G401 (cell line): ENCODE measurements at places on chromosomes 13 and 19.
A peak's percentile ranks its signal among the peaks of the same experiment; 100 is the strongest.

GRCh38 chr19:49746206-49746958 lies 16.7 kb downstream of the TSKS start:
- peak; percentile 67 for DNase-seq

GRCh38 chr19:34145741-34146202 lies 26.5 kb upstream of the LSM14A start:
- peak; percentile 78 for DNase-seq

GRCh38 chr19:40609561-40610395 lies 8.6 kb downstream of the LTBP4 start:
- DNase-seq, result peak; percentile 12

- DNase-seq, result no peak
These were observed 23.4 kb downstream of the ZNF507 start for GRCh38 chr19:32368787-32369186.

DNA sequence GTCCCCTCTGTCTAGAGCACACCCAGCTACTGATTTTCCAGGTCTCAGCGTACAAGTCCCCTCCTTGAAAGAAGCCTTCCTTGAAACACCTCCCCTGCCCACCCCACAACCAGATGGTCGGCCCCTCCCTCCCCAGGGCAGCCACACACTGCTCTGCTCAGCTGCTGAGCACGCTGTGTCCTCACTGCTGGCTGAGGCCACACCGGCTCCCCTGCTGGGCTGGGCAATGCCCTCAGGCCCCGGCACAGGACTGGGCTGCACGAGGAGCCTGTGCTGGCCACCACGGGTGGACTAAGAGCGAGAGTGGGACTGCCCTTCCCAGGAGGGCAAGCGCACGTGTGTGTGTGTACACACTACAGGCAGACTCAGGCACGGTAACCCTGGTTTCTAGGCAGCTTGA lies 11.8 kb upstream of the RSPH6A start:
- DNase-seq, result no peak

GRCh38 chr19:1428738-1429391 lies 9.3 kb upstream of the RPS15 start:
- peak; percentile 80 for DNase-seq

GRCh38 chr19:33402421-33403220 lies 29.1 kb downstream of the CEBPG start:
- no peak for DNase-seq

DNA sequence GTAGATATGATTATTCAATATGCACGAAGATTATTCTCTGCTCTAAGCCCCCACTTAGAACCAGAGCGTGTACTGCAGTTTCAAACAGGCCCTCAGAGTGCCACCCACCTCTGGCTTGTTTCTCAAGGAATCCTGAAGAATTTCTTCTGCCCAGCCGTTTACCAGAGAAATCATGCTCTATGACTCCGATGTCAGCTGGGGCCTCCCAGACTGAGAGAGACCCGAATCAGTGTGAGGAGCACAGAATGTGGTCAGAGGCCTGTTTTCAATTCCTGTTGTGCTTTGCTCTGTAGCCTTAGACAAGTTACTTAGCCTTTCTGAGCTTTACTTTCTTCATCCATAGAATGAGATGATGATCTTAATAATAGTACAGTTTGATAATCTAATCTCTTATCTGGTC lies 5.5 kb downstream of the PNMA8C start:
- no peak for DNase-seq

DNA sequence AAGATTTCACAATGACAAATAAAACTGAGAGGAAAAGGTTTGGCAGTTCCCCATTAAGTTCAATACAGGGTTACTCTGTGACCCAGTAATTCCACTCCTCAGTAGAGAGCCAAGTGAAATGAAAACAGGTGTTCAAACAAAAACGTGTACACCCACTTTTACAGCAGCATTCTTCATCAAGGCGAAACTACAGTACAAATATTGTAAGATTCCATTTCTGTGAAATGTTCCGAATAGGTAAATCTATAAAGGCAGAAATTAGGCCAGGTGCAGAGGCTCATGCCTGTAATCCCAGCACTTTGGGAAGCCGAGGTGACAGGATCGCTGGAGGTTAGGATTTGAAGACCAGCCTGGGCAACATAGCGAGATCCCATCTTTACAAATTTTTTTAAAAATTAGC lies 8.9 kb upstream of the GDF15 start:
- no peak for DNase-seq

GRCh38 chr13:114146629-114147028 lies 14.2 kb upstream of the RASA3 start:
- DNase-seq, result no peak

GRCh38 chr19:18587962-18588610 lies 512 bp upstream of the REX1BD start:
- no peak for DNase-seq

DNA sequence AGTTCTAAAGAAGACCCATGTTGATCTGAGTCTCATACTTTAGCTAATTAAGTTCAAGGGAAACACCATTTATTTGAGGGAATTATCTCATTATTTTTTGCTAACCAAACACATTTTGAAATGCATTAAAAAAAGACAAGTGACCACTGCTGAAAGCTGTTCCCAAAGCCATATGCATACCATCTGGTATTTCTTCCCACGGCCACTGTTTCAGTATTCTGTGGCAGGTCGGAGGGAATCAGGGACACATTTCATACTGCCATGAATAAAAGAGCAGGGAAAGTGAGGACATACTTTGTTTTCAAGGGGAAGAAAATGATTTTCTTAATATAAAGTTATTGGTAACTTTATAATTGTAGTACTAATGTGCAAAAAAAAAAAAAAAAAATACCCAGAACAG lies 401.2 kb downstream of the HS6ST3 start:
- no peak for DNase-seq

- no peak for DNase-seq
These were observed 9.1 kb downstream of the FEM1A start for GRCh38 chr19:4800591-4801081.

DNA sequence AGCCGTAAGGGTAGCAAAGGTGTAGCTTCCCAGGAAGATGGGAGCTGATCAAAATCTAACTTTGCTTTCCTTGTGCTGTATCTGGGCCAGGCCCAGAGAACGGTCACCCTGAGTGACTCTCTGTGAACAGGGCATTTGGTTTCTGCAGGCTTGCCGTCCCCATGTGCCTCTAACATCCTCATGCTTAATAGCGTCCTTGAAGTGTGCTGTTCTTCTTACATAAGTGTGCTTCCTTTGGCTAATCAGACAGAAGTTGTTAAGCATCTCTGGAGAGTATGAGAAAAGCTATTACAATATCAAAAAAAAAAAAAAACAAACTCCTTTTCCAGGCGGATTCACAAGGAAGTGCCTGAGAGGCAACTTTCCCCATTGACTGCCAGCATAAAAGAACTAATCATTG lies 503.7 kb downstream of the DIAPH3 start:
- DNase-seq, result no peak

- no peak for DNase-seq
These were observed 1207.8 kb downstream of the EFNB2 start for GRCh38 chr13:105327581-105328126.

- no peak for DNase-seq
These were observed 8.7 kb upstream of the SMG9 start for GRCh38 chr19:43763473-43763939.

DNA sequence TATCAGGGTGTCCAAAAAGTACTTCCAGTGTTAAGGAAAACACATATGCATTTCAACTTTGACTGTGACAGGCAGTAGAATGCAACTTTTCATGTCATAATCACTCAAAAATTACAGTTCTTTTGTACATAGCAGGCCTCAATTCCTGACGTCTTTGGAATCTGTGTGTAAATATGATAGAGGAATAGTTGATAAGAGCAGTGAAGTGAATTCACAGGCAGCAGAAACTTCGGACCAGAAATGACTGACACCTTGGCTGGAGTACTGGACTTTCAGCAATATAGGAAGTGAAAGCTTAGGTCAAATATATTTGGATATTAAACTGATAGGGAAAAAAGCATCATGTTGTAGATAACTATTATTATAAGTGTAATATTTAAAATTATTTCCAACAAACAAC lies 1741.2 kb upstream of the PCDH20 start:
- no peak for DNase-seq

- no peak for DNase-seq
These were observed 11.0 kb upstream of the CASP14 start for GRCh38 chr19:15038294-15038693.

- DNase-seq, result no peak
These were observed 3.5 kb upstream of the ZNF358 start for GRCh38 chr19:7512400-7512851.

- DNase-seq, result no peak
These were observed 139.2 kb downstream of the ZIC5 start for GRCh38 chr13:99832347-99832746.

DNA sequence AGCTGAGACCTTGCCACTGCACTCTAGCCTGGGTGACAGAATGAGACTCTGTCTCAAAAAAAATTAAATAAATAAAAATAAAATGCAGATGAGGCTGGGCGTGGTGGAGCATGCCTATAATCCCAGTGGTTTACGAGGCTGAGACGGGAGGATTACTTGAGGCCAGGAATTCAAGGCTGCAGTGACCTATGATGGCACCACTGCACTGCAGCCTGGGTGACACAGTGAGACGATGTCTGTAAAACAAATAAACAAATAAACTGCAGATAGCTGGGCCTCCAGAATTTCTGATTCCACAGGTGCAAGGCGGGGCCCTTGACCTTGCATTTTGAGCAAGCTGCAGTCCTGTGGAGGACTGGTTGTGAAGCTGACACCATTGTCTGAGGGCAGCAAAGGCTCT lies 3.1 kb upstream of the MAG start:
- no peak for DNase-seq

DNA sequence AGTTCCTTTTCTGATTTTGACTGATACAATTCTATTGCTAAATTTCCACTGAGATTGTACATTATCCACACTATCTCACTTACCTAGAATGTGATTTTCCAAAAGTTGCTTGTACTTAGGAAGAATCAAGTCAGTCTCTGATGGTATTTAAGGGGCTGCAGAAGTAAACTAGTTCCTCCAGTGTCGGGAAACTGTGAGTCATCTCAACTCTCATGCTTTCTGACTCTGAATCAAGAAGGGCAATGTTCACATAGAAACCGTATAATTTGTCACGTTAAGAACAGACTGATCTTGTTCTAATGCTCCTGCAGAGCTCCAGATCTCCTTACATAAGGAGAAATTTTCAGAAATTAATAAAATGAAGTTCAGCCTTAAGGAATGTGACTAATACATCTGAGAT lies 369.3 kb downstream of the KLF5 start:
- no peak for DNase-seq

DNA sequence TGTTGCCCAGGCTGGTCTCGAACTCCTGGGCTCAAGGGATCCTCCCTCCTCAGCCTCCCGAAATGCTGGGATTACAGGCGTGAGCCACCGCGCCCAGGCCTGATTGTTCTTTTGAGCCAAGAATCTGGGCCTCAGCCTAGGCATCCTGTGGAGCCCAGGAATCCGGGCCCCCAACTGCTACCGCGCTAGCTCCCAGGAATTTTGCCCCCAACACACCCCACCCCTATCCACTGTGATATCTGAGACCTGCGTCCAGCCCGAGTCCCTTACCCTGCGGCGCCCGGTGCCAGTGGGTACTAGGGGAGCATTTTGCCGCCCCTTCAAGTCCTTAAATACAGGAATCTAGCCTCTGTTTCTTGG lies 838 bp upstream of the MYADM start:
- no peak for DNase-seq

GRCh38 chr13:29846475-29847256 lies 3.8 kb downstream of the UBL3 start:
- DNase-seq, result peak; percentile 46

GRCh38 chr19:8611877-8612806 lies 1.6 kb upstream of the ADAMTS10 start:
- DNase-seq, result no peak

DNA sequence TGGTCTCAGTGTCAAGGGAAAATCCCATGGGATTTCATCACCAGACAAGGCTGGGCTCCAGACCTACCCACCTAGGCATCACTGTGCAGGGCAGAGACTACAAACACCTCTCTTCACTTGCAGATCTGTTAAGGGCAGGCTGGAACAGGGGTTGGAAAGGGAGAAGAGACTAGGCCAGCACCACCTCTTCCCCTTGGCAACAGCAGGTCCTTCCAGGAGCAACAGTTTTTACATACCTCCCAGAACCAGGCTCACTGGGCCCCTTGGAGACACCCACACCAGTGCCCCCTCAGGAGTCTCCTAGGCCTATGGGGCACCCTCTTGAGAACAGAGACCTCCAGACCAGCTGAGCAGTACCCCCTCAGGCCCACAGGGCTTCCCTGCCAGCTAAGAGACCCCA lies 2.5 kb upstream of the UBE2M start:
- DNase-seq, result no peak

- no peak for DNase-seq
These were observed 6.4 kb downstream of the AXL start for GRCh38 chr19:41225238-41226052.

DNA sequence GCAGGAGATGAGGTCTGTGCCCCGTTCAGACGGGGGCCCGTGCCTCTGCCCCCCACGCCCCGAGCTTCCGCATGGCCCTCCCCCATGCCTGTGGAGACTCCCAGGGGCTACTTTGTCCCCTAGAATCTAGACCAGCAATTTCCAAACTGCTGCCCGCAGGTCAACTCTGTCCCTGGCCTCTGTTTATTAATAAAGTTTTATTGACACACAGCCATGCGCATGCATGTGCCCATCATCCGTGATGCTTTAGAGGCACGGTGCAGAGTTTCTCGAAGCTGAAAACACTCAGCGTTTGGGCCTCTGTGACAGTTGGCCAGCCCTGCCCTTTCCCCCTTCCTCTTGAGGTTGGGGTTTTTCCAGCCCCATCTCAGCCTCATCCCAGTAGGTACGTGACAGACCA lies 140.0 kb downstream of the KDM4B start:
- no peak for DNase-seq

- DNase-seq, result peak; percentile 91
These were observed 13.6 kb upstream of the C5AR1 start for GRCh38 chr19:47296036-47296435.

DNA sequence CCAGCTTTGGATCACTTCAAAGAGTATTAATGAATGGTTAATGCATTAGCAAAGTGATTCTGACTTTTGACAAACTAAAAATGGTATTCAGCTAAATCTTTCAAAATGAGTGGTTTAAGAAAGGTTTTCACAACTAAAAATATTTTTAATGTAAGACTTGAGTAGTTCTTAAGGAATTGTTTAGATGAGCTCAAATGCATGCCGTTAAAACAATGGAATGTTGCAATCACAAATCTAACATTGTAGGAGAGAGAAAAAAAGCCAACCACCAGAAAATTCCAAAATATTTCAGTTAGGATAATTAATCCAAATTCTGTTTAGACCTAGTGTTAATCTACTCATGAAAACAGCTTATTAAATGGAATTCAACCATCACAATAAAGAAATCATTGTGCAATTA lies 1044.8 kb upstream of the SLC10A2 start:
- DNase-seq, result no peak

GRCh38 chr19:16324384-16325160 lies at the start of gene KLF2:
KLF2 (plus strand) TSS chr19:16324826; CDS start chr19:16324924, 98 bp downstream.
- DNase-seq, result peak; percentile 70

DNA sequence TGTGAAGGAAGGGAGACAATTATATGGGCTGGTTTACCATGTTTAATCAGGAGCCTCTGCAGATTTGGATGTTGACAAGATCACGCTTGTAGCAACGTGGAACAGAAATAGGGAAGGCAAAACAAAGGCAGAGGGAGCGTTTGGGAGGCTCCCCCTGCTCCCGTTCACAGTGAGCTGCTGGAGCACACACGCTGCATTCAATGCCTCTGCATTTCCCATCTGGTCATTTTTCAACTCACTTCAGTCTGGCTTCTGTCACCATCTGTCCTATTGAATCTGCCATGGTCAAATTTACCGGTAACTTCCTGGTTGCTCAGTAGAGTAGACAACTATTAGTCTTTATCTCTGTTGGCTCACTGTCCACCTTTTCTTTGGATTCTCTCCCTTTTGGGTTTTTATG lies 91.0 kb downstream of the NHLRC3 start:
- DNase-seq, result peak; percentile 83
